Pons (tissue), 1 donor: ENCODE measurements at places on chromosomes 3 and 15.
A peak's percentile ranks its signal among the peaks of the same experiment; 100 is the strongest.

DNA sequence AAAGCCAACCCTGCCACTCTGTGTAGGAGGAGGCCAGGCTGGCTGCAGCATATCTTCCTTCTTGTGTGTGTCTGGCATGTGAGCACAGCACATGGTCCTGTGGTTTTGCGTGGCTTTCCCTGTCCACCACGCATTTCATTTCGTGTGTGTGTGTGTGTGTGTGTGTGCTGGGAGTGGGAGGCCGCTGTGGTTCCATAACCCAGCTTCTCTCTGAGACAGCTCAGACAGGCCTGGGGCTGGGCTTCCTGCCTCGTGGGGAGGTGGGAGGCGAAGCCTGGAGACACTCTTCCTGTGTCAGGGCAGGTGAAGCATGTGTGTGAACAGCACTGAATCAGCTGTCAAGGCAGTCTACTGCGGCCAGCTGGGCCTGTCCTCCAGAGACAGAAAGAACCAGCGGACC lies 16.0 kb upstream of the MRPS22 start:
- DNase-seq = no peak

GRCh38 chr15:39502611-39503195 lies 78.2 kb upstream of the THBS1 start:
- DNase-seq = no peak

DNA sequence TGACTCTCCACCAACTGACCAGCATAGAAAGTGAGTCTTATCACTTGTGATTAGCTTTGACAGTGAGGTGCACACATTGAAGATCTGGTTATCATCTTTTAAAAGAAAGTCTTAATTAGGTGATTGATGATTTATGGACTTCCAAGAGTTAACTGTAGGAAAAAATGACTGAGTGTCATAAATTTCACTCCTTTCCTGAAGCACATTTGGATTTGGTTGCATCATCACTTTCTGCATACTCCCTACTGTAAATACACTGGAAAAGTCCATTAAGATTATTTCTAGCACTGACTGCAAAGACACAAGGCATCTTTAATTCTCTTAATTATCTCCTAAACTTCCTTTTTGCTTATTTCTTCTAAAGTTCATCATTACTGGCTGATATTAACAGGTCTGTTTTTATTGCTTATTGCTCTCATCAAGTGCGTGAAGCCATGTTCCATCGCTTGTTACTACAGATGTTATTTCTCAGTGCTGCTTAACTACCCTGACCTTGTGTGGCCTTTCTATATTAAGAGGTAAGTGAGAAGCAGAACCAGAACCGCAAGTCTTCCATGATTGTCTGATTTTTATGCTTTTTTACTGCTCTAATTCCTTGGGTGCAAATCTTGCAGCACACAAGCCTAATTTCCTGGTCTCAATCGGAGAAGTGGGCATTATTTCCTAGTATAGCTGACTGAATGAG lies 153.2 kb downstream of the MEIS2 start:
- DNase-seq = no peak

GRCh38 chr3:158908187-158908734 lies 106.4 kb downstream of the MFSD1 start:
- no peak for DNase-seq

GRCh38 chr15:83283813-83284558 lies 478 bp downstream of the BNC1 start:
- no peak for DNase-seq

DNA sequence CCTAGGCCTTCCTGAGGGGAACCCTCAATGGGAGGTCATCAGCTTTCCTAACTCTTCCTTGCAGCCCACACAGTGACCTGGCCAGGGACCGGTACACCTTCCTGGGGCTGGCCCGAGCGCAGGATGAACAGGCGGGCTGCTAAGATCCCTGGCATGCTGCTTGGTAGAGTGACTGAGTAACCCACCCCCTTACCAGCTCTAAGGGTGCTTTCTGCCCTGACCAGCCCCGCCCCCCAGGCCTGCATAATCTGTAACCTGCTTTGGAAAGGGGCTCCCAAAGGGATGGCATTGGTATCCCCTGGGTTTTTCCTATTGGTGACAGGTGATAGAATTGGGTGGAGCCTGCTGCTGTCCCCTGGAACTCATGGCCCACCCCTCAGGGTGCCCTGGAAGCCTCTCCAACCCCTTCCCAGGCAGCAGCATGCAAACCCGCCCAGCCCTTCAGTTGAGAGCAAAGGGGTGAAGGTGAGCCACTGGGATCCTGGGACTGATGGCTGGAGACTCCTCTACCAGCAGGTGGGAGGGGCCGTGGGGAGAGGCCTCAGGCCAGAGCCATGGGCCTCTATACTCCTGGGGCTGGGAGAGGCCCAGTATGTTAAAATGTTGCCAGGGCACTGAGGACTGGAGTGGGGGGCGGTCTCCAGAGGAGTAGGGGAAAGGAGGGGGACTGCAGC lies 11.1 kb upstream of the KIF7 start:
- DNase-seq = no peak

DNA sequence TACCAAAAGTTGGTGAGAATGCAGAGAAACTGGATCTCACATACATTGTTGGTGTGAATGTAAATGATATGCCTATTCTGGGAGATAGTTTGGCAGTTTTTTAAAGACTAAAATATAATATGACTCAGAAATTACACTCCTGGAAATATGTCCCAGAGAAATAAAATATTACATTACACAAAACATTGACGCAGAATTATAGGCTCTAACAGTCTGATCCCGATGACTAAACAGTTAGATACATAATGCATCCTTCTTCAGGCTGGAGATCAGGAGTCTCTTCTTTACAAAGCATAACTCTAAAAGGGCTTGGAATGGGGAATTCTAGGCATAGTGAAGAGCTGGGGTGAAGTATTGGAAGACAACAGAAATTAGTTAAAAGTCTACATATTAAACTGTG lies 586.2 kb upstream of the NECTIN3 start:
- DNase-seq = no peak

DNA sequence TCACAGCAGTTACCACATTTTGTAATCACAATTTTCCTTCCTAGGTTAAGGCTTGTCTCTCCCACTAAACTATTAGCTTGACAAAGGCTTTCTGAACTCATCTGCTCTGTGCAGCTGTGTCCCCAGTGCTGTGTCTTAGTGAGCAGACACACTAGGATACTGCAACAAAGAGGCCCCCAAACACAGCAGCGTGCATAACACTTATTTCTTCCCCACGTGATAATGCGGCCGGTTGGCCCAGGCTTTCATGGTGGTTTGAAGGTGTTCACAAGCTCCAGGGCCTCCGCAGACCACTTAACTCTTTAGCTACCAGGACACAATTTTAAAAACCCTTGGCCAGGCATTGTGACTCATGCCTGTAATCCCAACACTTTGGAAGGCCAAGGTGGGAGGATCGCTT lies 2.2 kb upstream of the HDAC11 start:
- DNase-seq = peak; percentile 84
